ENCODE measurements at places on chromosomes 12 and 14. TPM values are rescaled to one million over a fixed set of nuclear protein-coding genes. Genes with fewer than 3 reads are reported as not detected.

DNA sequence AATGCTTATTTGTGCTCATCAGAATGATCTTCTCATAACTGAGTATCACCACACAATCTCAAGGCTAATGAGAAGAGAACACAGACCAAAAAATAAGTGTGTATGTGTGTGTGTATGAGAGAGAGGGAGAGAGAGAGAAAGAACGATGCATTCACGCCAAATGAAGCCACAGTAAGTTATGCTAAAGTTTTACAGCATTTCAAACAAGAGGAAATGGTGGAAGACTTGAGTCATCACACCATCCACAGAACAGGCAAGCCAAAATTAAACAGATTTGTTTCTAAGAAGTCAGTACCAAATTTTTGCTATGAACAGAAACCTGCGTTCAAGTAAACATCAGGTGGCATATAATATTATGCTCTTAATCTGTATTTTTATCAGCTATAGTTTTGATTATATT is 141.2 kb downstream of the MED13L start:
- H3K27ac ChIP-seq, result no peak overlapping the region
- H3K27me3 ChIP-seq, result no peaks in the 10 kb centered on the region
- peaks cover 10% of the 10 kb centered on the region for H3K4me1 ChIP-seq
- DNase-seq, result no peak

- DNase-seq, result no peak
- no peak overlapping the region for H3K4me3 ChIP-seq
Measured at GRCh38 chr12:56884421-56884820, 49.8 kb downstream of the SDR9C7 start.

DNA sequence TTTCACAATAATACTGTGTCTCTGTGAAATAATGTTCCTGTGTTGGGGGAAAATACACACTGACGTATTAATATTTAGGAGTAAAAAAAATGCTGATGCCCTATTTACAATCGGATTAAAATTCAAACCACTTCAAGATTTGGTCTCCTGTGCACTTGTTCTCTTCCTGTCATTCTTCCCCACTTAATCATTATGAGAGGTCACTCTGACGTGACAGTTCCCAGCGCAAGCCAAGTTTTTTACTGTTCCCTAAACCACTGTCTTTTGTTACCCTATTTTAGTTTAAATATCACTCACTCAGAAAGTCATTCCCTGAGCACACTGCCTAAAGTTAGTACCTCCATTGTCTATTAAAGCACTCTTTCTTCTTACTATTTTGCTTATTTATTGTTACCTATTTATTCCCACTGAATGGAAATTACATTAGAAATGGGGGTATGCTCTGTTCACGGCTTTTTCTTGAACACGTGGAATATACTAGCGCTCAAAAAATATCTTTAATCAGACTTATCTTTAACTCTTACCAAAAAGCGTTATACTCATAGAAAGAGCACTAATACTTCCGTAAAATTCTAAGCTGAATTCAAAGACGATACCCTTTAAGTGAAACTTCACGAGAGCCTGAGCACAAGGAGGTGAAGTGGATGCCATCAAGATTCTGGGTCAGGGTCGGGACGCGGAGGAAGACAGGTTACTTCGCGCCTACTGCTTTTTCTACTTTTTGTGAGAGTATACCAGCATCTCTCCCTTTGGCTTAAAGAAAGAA is 670 bp upstream of the PSMA3 start:
- no peaks in the 10 kb centered on the region for H3K27me3 ChIP-seq
- H3K27ac ChIP-seq, result peak overlapping the region; percentile 90
- H3K36me3 ChIP-seq, result peaks cover 5% of the 10 kb centered on the region
- peaks cover 20% of the 10 kb centered on the region for H3K4me1 ChIP-seq
- peak overlapping the region; percentile 89 for H3K4me3 ChIP-seq
- no peak for DNase-seq

DNA sequence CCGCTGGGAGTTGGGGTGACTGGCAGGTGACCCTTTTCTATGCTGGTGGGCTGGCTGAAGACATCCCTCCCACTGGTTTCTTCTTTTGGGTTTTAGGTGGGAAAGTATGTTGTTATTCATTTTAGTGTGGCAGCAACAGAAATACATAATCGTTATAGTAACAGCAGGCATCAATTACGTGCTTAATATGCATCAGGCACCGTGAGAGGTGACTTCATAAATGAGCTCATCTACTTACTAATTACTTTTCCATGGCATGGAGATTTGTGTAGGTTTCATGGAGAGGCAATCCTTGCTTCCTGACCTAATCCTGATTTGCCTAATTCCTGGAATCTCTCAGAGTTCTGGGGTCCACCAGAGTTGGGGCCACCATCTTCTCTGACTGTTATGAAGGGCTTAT is 13.4 kb upstream of the CELA1 start:
- H3K4me1 ChIP-seq, result peaks cover 30% of the 10 kb centered on the region
- no peak for DNase-seq
- no peaks in the 10 kb centered on the region for H3K27me3 ChIP-seq
- no peak overlapping the region for H3K4me3 ChIP-seq
- peaks cover 33% of the 10 kb centered on the region for H3K36me3 ChIP-seq

DNA sequence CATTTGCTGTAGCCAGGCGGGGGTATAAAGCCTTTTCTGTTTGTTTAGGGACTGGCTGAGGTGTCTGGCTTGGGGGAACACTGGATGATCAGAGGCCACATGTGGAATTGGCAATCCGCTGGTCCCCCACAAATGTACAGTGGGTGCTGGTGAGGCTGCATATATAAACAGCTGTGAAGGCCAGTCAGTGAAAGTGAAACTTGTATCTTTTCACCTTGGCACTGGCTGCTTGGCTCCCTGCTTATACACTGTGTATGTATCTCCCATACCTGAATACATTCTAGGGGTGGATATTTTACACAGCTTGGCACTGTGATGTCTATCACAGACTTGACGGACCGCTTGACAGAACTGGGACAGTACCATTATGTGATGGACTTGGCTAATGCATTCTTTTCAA is 246.8 kb upstream of the AVPR1A start:
- H3K27me3 ChIP-seq, result no peaks in the 10 kb centered on the region
- no peaks in the 10 kb centered on the region for H3K4me1 ChIP-seq
- no peak for DNase-seq
- no peak overlapping the region for H3K4me3 ChIP-seq
- no peaks in the 10 kb centered on the region for H3K36me3 ChIP-seq

GRCh38 chr14:81252278-81252677 is 31.5 kb upstream of the GTF2A1 start:
- H3K27me3 ChIP-seq, result no peaks in the 10 kb centered on the region
- no peak for DNase-seq
- no peak overlapping the region for H3K27ac ChIP-seq
- H3K36me3 ChIP-seq, result no peaks in the 10 kb centered on the region

- no peaks in the 10 kb centered on the region for H3K4me1 ChIP-seq
- H3K4me3 ChIP-seq, result no peak overlapping the region
- no peaks in the 10 kb centered on the region for H3K36me3 ChIP-seq
- no peak overlapping the region for H3K27ac ChIP-seq
- DNase-seq, result no peak
- H3K27me3 ChIP-seq, result no peaks in the 10 kb centered on the region
Measured at GRCh38 chr14:55780156-55780946, 200.3 kb downstream of the KTN1 start.

DNA sequence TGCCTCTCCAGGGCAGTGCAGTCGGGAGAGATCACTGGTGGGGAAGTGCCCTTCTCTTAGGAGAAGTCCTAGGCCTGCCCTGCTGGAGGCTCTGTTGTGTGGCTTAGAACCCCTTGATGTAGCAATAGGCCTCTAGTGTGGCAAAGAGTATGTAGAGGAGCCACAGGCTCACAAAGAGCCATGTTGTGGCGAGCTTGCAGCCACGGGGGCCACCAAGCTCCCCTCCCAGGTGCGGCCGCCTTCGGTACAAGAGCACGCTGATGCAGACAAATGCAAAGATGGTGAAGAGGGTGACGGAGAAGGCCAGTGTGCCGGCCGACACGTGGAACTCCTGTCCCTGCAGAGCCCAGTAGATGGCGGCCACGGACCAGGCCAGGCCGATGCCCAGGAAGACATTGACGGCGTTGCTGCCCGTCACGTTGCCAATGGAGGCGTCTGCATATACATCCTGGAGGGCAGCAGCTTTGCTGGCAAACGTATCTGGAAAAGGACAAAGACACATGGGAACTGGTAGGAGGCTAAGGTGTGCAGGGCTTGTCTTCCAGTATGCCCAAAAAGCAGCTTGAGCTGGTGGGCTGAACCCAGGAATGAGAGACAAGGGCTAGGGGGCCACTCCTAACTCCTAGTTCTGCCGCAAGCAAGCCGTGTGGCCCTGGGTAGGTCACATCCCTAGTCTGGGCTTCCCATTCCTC is 142.8 kb downstream of the SLC8A3 start:
- H3K27ac ChIP-seq, result no peak overlapping the region
- H3K27me3 ChIP-seq, result no peaks in the 10 kb centered on the region
- H3K4me1 ChIP-seq, result no peaks in the 10 kb centered on the region

Gene ABCD2
- 0.29 TPM for polyA plus RNA-seq

Gene SERPINA5
- not detected for polyA plus RNA-seq

Gene IRAK3
- 4.3 TPM for polyA plus RNA-seq
